Sigmoid colon (tissue), 7 donors: ENCODE measurements at places on chromosomes 12 and 14. TPM values are rescaled to one million over a fixed set of nuclear protein-coding genes. Genes with fewer than 3 reads are reported as not detected.
A peak's percentile ranks its signal among the peaks of the same experiment; 100 is the strongest.

SOAT2 gene
- total RNA-seq: not detected

NEDD1 gene
- total RNA-seq: 31.6 TPM

SLC39A5 gene
- total RNA-seq: not detected

ACSM4 gene
- not detected for total RNA-seq

PDE3A gene
- 61.2 TPM for total RNA-seq

MYH6 gene
- total RNA-seq: not detected

DNA sequence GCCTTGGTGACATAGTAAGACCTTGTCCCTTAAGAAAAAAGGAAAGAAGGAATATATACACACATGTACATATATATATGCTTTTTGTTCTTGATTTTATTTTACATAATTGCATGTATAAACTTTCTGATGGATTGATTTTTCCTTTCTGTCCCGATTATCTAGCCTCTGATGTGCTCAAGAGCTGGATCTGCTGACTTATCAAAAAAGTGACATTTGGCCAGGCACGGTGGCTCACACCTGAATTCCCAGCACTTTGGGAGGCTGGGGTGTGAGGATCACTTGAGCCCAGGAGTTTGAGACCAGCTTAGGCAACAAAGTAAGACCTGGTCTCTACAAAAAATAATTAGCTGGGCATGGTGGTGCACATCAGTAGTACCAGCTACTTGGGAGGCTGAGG is 12.0 kb downstream of the SNRNP35 start:
- DNase-seq: no peak

DNA sequence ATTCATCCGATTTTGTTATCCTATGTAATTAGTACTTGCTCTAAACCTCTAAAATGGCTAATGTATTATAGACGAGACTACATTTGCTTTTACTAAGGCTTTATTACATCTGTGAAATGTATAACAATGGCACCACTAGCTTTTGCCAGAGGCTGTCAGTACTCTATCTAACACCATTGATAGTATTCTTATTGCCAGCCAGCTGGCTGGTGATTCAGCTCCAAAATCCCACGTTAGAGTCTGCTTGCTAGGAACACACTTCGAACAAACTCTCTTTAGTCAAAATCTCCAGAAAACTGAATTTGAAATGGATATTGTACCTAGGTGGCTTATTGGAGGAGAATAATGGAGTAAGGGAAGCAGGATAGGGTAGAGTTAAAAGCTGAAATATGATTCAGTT is 839.2 kb downstream of the SLC6A15 start:
- DNase-seq: no peak

- DNase-seq: no peak
These were observed 3.8 kb downstream of the IRAK4 start for GRCh38 chr12:43762596-43762995.

- DNase-seq: peak; percentile 81
These were observed 165.1 kb downstream of the MON2 start for GRCh38 chr12:62631471-62632410.

GRCh38 chr12:128726886-128727285 is 96.9 kb downstream of the SLC15A4 start:
- no peak for DNase-seq

DNA sequence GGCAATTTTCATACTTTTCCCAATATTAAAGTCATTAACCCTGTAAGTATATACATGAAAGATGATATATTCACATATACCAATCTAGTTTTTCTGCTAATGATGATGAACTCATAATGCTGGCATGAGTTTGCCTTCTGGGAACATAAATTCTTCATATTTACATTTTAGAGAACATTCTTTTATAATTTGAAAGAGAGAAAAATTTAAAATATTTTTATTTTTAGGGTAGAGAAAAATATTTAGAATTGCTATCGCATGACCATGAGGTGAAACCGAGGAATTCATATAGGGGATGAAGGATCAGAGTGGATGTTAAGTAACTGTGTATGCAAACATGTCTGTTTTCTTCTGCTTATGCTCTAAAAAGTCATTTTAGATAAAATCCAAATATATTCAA is 825.3 kb upstream of the FLRT2 start:
- DNase-seq: no peak

DNA sequence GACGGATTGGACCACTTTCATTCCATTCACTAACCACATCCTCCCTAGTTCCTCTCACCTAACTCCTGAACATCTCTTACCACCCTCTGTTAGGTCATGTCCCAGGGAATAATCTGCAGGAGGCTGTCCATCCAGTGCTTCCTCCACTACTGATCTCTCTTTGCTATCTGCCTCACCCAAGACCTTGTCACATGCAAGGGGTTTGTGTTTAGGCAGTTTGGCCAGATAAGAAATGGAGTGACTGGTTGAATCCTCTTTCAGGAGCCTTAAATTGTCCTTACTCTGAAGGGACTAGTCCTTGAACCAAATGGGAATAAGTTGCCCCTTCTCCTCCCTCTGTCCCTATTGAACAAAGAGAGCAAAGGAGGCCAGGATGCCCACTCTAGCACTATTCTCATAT is 249.2 kb upstream of the BTG1 start:
- no peak for DNase-seq

DNA sequence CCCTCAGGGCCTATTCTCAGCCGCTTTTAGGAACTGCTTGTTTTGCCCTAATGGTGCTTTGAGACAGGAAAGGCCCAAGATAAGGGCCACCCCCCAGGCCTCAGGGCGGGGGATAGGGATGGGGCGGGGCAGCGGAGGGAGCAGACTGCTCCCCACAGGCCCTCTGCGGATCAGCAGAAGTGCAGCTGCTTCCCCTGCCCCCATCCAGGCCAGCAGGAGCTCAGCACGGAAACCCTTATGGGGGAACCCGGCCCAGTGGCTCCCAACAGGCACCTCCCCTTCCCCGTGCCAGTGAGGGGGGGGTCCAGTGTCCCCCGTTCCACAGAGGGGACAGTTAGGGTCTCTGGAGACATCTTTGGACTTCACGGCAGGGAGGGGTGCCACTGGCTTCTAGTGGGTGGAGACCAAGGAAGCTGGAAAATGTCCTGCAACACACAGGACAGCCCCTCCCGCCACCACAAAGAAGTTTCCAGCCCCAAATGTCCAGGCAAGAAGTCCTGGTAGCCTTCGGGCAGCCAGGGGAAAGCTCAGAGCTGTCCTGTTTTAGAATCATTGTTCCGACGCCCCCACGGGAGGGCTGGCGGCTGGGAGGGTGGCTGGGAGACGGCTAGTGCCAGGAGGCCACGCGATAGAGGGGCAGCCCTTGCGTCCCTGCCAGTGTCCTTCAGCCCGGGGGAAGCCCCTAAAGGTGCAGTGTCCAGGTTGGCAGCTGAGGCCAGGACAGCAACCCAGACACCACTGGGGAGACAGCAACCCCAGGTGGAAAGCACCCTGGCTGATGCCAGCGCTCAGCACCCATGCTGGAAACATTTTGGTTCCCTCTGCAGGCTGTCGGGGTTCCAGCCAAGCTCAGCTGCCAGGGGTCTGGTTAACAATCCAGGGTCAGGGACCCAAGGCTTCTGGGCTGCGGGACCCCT is 10.4 kb upstream of the GPR132 start:
- peak; percentile 64 for DNase-seq

- DNase-seq: no peak
These were observed 7.0 kb upstream of the BCAT1 start for GRCh38 chr12:24955853-24956252.

- DNase-seq: no peak
These were observed 22.3 kb upstream of the CHGA start for GRCh38 chr14:92900660-92901059.

DNA sequence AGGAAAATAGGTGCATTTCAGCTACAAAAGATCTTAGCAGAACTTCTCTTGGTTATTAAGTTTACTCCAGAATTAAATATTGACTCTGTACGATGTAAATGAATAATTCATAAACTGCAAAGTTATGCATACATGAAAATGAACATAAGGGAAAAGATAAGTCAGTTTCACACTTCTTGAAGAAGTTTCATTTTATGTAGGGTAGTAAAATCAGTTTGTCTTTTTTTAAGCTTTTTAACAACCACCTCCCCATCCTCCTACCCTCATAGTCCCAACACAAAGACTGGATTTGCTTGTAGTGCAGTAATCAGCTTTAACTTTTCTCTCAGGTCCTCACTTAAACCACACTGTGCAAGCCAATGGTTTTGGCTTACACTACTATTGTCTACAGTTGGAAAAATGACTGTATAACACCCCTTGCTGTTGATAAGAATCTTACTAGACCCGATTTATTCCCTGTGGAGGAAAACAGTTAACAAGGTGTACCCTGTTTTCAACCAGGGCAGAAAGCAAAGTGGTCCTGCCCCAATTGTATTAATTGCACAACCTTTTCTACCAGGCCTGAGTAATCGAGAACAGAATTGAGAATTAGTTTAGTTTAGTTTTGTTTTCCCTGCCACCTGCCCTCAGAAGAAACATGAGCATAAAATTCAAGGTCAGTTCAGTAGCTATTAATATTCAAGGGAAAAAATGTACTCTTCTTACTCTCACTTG is 44.1 kb downstream of the NIN start:
- DNase-seq: no peak

DNA sequence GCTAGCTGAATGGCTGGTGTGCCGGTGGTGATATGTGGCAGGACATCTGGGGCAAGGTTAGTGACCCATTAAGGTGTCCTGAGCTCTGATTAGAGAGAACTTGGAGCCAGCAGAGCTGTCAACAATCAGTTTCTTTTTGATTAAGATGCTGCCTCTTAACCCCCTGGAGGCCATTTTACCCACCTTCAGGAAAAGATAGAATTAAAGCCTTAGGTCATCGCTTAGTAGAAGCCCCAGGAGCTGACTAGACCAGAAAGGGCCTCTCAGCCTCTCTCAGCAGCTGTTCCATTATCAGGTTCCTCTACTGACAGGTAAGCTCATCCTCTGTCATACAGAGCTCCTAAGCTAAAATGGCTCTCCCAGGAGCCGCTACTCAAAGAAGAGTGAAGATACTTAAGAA is 339.0 kb downstream of the FUT8 start:
- no peak for DNase-seq

DNA sequence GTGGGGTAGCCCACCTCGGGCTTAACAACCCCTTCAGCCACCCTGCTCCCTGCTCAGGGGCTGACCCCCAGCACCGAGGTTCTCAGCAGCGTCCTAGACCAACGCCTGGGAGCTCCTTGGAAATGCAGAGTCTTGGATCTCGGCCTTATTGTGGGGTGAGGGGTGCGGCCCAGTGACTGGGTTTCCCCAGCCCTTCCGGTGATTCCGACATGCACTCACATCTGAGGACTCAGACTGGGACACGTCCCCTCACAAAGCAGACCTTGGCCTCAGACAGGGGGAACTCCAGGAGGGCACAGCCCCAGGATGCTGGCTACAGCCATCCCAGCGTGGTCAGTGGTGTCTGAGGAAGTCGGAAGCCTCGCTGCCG is 117.7 kb downstream of the RFLNA start:
- no peak for DNase-seq

GRCh38 chr12:5260591-5261086 is 171.3 kb upstream of the NTF3 start:
- DNase-seq: no peak

DNA sequence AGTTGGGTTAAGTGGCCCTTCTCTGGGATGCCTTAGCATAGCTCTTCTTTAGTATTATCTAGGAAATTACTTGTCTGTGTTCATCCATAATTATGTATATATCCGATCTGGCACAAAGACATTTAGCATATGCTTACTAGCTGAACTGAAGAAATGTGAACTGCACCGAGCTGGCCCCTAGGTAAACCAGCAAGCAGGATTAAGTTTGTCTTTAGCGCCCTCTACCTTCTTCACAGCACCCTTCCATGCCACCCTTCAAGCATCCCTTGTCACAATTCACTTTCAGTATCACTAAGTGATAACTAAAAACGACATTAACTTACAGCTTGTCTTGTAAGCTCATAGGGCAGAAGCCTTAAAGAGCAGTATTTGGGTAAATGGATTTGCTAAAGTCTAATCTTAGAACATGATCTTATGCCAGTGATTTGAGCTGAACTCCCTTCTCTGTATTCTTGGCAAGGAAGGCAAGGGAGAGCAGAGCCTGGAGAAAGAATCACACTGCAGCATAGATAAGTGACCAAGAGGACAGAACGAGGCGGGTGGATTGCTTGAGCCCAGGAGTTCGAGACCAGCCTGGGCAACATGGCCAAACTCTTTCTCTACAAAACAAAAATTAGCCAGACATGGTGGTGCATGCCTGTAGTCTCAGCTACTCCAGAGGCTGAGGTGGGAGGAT is 2.6 kb upstream of the HAL start:
- DNase-seq: no peak

DNA sequence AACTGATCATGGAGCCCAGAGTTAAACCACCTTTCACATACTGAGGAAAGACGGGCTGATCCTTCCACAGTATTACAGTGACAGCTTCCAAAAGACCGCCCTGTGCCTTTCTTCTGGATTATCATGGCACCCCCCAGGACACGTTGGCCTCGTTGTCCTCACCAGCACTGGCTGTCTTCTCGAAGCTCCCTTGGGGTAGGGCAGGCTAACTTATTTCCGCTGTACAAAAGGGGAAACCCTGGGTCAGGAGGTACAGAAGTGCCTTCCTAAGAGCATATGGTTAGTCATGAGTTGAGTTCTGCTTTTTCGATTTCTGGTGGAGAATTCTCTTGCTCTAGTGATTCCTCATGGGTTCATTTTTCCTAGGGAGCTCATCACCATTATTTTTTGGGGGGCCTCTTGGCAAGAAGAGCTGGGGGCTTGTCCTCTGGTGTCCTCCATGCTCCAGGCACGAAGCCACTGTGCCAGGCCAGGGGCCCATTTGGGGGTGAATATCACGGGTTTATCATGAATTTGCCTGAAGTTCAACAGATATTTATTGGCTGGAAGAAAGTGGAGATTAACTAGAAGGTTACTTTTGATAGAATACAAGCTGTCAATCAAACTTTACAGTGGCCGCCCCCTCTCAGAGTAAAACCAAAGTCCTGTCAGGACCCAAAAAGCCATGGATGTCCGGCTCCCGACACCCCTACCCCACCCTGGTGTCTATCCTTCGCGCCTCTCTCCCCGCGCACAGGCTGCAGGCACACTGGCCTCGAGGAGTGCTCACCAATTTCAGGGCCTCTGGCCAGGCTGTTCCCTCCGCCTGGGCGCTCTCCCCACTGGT is 8.8 kb upstream of the TRAF3 start:
- no peak for DNase-seq

- no peak for DNase-seq
These were observed 216.6 kb upstream of the PWP1 start for GRCh38 chr12:107469011-107469410.

- DNase-seq: no peak
These were observed 468.4 kb upstream of the STXBP6 start for GRCh38 chr14:25518364-25518763.
